Central memory CD8-positive, alpha-beta T cell (primary cell): ENCODE measurements at places on chromosomes 12 and 14.

GRCh38 chr12:91778938-91779400, 366.7 kb downstream of the BTG1 start:
- no peak for DNase-seq

DNA sequence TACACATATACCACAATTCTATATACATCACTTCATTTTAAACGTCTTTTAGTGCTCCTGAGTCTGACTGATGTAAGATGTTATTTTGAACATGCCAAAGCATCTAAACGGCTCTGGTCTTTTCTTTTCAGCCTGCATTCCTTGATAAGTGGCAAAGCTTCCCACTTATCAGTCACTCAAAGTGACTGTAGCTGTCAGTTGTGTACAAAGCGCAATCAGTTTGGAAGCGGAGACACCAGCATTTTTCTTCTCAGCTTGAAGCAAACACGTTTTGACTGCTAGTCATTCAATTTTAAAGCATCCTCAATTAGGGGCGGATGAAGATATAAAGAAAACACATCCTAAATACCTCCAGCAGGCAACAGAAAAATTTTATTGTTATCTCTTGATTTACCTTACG, 226.8 kb downstream of the SOX5 start:
- DNase-seq, result no peak

GRCh38 chr12:49036029-49036428, 17.5 kb upstream of the PRKAG1 start:
- DNase-seq, result no peak

DNA sequence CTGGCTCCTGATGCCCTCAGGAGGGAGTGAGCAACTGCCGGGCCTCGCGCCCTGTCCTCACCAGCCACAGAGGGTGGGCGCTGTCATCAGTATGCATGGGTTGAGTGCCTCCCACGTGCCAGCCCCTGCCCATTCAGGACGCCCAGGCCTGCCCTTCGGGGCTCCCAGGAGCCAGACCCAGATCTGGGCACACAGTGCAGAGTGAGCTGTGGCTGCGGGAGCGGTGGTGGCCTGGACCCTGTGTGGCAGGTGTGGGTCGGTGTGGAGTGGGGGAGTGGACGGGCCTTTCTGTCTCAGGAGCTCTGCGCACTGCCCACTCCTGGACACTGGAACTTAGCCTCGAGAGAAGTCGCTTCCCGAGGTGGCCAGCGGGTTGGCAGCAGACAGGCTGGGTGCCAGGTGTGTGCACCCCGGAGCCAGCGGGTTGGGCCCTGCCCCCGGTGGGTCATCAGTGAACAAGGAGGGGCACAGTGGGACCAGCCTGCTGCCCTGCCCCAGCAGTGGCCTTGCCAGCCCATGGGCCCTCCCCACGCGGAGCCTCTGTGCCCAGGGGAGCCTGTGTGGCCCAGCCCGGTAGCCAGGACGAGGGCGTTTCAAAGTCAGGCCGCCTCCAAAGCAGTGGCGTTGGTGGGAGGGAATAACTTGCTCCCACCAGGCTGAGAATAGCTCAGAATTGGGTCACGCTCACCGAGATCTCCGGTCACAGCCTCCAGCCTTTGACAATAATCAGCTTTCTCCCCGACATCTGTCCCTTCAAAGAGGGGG, 9.5 kb downstream of the TRMT61A start:
- DNase-seq, result no peak

DNA sequence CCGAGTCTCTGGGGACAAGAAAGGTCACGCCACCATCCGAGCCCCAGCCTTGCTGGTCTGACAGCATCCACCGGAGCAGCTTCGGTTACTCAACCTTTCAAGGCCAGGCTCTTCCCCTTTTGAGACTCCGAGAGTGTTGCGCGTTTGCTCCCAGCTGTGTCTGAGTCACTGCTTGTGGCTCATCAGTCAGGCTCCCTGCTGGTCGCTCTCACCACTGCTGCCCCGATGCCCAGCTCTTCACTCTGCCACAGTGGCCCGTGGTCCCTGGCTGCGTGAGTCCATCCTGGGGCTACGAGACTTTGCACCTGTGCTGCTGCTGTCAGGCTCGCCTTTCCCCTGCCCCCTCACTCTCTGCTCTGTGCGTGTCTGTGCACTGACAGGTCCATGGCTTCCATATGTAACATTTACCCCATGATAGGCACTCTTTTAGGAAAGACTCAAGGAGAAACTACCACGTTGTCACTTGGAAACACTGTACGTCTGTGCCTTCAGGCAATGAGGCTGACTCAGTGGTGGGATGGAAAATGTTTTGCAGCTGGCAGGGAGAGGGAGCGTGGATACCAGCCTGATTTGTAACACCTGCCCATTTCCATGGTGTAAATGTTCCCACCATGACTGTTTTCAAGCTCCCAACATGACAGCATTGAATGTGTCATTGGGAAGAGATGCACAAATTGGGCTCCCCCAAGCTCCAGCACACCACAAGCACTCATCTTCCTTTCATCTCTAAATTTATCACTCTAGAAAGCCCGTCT, 350.7 kb downstream of the TMEM132D start:
- no peak for DNase-seq

DNA sequence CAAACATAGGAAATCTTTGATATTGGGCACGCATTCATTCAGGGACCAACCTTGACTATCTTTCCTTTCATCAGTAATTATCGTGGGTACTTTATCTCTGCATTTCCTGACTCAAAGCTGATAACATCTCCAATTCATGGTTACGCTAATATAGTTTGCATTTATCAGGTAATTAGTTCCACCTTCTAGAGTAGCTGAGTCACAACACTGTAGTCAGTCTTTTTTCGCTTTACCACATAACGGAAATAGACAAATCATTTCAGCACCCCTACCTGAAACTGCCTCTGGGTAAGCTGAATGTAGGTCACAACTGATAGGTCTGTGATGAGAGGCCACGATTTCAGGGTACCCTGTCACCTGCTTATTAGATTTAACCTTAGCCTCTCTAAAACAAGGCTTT, 36.7 kb upstream of the IL22 start:
- no peak for DNase-seq

DNA sequence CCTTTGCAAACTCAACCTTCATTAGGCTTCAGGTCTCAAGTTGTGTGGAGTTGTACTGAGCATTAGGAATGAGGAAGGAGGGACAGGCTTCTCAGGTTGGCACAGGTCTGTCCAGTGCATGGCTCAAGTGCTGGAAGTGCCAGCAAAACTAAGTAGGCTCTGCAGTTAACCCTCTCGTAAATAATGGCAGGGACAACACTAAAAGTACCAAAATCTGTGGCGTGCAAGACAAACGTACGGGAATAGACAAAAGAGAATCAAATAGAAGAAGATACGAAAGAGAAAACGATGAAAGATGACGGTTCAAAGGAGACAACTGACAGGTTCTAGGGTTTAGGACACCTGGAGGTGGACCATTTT, 612 bp downstream of the TRAPPC6B start:
- no peak for DNase-seq

DNA sequence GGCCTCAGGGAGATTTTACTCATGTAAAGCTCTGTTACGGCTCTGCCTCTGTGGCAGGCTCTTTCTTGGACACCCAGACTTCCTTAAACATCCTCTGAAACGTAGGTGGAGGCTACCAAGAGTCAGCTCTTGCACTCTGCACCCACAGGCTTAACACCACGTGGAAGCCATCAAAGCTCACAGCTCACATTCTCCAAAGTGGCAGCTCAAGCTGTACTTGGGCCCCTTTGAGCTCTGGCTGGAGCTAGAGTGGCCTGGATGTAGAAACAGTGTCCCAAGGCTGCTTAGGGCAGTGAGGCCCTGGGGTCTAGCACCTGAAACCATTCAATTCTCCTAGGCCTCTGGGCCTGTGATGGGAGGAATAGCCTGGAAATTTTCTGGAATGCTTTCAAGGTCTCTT, 155.3 kb upstream of the CDKN3 start:
- DNase-seq, result no peak

DNA sequence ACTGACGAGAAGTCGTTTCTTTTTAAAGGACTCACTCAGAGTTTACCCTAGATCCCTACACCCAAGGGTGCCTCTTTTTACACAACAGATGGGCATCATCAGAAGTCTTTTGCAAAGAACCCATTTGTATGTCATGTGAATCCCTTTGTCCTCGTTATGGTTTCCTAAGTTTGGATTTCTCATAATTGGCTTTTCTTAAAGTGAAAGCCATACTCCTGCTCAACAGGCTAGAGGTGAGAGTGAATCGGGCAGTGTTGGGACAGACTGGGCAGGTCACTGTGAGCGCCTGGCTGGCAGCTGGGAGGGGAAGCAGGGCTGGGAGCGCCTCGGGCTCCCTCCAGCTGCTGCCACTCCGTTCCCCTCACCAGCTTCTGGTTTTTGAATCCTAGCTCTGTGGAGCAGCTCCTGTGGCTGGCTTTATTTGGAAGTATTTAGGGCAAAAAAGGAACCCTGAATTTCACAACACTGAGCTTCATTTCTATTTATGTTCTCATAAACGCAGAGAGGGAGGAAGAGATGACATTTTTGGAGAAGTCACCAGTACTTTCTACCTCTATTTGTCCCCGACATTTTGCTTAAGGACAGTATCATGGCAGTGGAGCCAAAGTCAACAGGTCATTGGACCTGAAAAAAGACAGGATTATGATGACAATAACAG, 63.8 kb upstream of the ACTN1 start:
- DNase-seq, result no peak

DNA sequence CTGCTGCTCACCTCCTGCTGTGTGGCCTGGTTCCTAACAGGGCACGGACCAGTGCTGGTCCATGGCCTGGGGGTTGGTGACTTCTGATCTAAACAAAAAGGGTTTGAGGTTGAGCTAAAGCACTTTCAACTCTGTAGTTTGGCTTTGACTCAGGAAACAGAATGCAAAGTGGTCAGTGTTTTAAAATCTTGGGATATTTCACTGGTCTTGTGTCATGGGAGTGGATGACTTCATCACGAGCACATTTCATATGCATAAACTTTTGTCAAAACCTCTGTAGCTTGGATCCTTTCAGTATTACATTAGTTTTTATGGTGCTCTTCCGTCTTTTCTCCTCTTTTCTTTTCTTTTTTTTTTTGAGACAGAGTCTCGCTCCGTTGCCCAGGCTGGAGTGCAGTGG, 25.6 kb downstream of the FAM161B start:
- no peak for DNase-seq

DNA sequence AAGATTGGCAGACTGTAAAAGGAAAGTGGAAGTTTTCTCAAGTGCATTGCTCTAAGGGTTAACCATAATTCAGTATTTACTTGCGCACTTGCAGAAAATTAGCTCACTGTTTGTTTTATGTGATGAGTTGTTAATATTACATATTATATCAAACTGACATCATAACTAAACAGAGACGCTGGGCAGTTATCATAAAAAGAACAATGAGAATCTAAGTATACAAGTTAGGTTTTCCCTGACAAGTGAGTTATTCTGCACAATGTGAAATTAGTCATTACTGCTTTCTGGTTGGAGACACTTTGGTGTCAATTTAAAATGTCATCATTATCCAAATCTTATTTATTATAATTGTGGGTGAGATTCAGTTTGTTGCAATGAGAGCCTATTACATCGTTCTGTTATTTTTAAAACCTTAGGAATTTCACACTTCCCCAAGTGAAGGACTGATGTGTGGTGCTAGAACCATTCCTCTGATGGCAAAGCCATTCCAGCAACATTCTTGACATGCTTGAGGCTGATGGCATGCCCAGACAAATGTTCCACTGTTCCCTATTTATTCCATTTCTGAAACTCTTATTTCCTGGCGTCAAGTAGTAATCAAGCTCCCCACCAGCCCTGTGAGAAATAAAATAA, 90.1 kb upstream of the FLRT2 start:
- DNase-seq, result no peak

- DNase-seq, result no peak
Observed at GRCh38 chr12:45907955-45908354, 82.4 kb downstream of the SCAF11 start.

GRCh38 chr12:29191267-29191850, 42.3 kb downstream of the FAR2 start:
- DNase-seq, result no peak

- no peak for DNase-seq
Observed at GRCh38 chr14:90500665-90501370, 104.0 kb downstream of the CALM1 start.

DNA sequence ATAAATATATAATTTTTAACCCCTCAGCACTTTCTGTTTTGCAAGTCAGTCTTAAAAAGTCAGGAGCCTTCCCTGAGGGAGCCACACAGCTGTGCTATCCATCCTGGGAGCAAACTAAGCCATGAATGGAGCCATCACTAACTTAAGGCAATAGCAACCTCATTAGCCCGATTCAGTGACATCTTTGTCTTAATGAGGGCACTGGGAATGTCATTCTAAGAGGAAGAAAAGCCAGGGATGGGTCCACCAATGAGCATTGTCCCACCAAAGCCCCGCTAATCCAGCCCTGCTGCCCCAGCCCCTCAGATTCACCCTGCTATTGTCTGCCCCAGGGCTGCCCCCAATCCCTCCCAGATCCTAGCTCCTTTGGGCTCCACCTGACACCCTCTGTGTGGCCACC, 19.5 kb downstream of the GSC start:
- DNase-seq, result no peak

DNA sequence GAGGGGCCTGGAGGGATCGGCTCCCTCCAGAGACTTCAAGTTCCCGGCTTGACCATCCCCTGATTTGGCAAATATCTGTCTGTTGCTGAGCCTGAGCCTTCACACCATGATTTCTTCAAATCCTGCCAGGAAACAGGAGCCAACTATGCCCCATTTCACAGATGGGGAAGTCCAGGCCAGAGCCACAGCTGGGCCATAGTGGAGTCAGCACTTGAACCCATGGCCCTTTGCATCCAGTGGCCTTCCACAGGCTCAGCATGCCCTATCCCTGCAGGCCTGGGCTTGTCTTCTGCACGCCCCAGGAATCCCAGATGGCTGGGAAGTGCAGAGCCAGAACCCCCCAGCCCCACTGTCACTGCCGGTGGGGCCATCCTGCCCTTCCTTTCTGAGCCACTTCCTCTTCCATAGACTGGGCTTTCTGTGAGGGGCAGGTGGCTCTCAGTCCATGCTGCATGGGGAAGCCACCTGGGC, 44.9 kb downstream of the CYP46A1 start:
- no peak for DNase-seq

DNA sequence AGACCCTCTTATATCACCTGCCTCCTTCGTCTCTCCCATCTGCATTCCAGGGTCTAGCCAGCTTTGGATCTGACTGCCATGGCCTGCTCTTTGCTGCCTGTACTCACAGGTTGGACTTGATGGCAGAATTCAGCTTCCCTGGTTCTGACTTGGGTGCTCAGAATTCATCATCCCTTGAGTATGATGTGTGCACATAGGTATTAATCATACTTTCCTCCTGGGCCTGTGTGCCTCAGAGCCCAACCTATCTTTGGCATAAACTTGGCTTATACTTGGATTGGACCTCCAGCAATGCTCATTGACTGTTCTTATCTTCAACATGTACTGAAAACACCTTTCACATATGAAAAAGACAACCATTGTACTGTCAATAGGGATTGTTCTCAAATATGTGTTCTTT, 70.7 kb upstream of the LMNTD1 start:
- no peak for DNase-seq

GRCh38 chr12:70536650-70537049, 100.6 kb downstream of the PTPRB start:
- no peak for DNase-seq
